ENCODE measurements at places on chromosomes 3 and 15.
A peak's percentile ranks its signal among the peaks of the same experiment; 100 is the strongest.

DNA sequence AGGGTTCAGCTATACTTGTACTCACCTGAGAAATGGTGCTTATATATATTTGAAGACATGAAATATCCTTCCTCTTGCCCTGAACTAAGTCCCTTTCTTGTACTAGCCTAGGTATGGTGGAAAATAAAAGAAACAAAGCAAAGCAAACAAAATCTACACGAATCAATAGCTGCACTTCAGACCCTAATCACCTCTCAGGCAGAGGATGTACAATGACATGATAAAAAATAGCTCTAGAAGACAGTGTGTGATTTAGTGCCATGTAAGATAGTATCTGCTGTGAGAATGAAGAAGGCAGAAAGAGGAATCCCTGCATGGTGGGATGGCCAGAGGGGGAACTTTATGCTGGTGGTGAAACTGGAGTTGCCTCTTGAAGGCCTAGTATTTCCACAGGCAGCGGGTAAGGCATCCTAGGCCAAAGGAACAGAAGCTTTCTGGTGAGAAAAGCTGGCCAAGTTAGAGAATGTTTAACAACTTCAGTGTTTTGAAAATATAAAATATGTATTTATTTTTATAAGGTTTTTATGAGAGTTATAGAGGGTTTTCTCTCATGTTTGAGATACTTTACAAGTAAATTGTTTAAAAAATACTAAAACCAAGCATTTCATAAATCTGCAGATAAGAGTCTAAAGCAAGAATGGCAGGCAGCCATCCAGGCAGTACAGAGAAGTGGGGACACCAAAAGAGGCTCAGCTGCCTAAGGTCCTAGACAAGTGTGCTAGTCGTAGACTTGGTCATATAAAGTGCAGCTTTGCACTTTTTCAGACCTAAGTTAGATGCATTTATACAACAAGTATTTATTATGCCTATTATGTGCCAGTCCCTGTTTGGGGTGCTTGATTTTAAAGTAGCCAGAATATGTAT is 14.9 kb downstream of the LEKR1 start:
- no peak for DNase-seq

DNA sequence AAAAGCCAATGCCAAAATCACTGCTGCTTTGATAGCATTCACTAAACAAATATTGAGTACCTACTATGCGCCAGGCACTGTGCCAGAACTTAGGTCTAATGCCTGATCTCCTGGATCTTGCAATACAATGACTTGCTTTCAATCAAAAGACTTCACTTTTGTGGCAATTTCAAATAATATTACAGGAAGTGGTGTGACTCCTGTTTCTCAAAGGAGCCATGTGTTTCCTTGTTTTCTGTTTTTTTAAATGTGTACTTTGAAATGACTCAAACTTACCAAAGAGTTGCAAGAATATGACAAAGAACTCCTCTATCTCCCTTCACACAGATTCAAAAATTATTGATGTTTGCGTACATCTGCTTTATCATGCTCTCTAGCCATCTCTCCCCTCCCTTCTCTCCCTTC is 18.3 kb downstream of the OSBPL10 start:
- no peak for DNase-seq

DNA sequence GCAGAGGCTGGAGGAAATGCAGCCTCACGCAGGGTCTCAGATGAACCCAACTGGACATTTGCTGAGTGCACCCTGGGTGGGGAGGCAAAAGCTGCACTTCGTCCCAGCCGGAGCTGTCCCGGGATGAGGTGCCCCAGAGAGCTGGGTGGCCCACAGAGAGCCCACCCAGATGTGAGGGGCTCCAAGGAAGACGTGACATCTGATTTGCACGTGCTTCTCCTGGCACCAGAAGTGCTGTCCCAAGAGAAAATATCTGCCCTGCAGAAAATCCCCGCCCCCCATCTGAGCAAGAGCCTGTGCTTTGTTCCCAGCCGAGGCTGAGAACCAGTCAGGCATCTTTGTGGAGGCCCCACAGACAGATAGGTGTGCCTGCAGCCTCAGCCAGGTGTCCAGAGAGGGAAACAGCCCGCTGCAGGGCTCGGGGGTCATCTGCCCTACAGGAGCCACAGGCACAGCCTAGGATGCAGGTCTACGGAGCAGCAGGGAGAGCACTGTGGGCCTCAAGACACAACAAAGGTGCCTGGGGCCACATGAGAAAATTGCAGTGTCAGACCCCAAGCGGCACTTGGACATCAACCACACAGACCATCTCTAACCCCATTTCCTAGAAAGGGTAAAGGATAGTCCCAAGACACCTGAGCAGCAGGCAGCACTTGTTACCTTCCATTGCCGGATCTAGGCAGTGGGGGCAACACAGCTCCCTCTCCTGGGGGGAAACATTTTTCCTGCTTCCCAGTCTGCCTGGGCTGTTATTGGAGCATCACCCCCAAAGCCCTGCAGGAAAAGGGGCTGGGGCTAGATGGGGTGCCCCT is 5.8 kb downstream of the TMIE start:
- DNase-seq = no peak

DNA sequence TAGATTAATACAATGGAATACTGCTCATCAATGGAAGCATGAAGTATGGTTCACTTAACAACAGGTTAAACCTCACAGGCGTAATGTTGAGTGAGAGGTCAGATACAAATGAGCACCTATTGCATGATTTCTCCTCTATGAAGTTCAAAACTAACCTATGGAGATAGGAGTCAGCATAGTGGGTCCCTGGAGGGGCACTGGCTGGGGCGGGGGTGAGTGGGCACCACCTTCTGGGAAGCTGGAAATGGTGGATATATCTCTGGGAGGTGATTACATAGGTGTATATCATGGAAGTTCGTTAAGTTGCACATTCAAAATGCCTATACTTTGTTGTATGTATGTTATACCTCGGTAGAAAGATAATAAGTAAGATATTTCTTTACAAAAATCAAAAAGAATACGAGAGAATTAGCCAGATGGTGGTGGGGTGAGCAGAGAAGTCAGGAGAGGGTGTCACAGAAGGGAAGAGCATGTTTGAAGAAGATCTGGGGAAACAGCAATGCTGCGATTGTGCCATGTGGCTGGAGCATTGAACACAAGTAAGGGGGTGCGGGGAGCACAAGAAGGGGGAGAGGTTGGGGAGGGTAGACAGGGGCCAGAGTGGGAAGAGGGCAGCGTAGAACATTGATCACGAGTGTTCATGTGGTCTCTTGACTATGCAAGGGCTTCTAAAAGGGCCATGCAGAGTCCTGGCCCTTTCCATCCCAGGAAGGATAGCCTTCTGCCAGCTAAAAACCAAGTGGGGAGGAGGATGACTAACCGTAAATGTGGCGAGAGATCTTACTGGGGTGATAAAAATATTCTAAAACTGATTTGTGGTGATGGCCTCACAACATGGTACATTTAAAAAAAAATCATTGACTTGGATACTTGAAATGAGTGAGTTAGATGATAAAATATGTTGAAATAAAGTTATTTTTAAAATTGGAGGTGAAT is 30.2 kb downstream of the ITGA11 start:
- no peak for DNase-seq

GRCh38 chr3:126100634-126101301 is 16.8 kb upstream of the SLC41A3 start:
- peak; percentile 82 for DNase-seq

- no peak for DNase-seq
These were observed 65.5 kb downstream of the MEF2A start for GRCh38 chr15:99631255-99631654.
